ENCODE measurements at places on chromosomes 7 and 10.

GRCh38 chr10:91887272-91888076 is 21.8 kb downstream of the FGFBP3 start:
- DNase-seq = no peak

GRCh38 chr7:154907651-154908620 is 95.0 kb downstream of the PAXIP1 start:
- no peak for DNase-seq

DNA sequence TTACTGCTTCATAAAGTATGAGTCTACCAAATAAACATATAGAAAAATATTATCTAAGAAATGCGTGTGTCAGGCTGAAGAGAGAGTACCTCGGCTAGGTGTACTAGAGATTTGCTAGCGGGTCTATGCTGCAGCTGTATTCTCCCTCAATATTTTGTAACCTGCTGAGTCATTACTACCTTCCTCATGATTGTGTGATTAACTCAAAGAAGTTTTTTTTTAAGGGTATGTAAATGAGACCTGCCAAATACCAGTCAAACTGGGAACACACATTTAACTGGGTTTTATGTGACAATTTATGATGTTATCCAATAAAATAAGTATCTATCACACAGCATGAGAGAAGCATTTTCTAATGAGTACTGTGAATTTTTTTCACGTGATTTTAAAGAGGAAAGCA is 180.4 kb downstream of the RNF133 start:
- no peak for DNase-seq

- no peak for DNase-seq
These were observed 20.8 kb downstream of the GHRHR start for GRCh38 chr7:30984359-30985107.

DNA sequence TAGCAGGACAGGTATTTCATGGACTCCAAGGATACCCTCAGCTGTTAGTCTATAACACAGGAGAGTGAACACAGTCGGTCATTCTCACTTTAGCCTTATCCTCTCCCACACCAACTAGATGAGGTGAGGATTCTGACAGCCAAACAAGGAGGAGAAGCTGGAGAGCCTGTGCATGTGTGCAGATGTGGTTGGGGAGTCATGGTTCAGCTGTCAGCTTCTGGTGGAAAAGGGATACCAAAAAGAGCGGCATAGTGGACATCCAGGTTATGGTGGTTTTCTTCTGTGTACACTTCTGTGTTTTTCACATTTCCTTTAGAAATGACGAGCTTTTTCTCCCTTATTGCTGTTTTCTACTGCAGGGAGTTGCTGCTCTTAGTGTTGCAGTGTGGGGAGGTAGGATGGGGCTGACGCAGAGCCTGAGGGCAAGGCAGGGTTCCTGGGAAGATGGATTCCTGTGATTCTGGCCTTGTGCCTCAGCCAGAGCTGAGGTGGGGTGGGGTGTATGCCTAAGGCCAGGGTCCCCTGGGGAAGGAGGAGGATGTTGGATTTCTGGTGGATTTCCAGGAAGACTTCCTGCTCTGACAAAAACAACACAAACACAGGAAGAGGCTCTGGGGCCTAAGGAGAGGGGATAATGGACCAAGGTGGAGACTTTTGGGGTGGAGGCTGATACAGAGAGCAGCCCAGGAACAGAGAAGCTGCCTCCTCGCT is 26.6 kb downstream of the PLAU start:
- DNase-seq = no peak

GRCh38 chr7:148967032-148967372 is 61.3 kb downstream of the PDIA4 start:
- DNase-seq = no peak

- DNase-seq = peak; percentile 25
These were observed 120.7 kb downstream of the TRRAP start for GRCh38 chr7:98998821-98999725.

- no peak for DNase-seq
These were observed 266.4 kb downstream of the PTPRN2 start for GRCh38 chr7:158321056-158321700.

- DNase-seq = no peak
These were observed 48.8 kb downstream of the DNAJC1 start for GRCh38 chr10:21954690-21955089.

DNA sequence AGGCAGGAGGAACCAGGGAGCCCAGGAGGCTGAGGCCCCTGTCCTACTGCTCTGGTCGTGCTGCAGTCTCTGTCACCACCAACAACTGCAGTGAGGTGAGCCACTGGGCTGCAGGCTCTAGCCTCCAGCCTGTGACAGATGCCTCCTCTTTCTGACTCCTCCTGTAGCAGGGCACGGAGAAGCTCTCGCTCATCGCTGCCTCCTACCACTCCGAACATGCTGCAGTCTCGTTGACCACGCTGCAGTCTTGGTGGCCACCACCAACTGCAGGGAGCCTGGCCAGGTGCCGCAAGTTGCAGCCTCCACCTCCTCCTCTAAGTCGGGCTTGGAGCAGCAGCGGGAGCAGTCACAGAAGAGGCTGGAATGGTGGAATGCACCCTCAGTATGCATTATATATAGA is 22.1 kb upstream of the VOPP1 start:
- DNase-seq = no peak

DNA sequence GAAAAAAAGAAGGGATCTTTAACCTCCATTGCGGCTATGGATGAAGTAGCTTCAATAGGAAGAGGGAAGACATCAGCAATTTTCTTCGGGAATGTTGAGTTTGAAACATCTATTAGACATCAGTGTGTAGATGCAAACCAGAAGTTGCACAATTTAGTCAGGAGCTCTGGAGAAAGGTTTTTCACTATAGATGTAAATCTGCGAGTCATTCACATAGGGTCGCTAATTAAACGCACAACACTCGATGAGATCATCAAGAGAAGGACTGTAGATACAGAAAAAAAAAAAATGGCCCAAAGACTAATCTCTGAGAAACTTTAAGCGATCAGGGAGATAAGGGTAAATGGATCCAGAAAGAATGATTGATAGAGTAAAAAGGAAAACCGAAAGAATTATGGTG is 61.7 kb upstream of the TES start:
- no peak for DNase-seq

DNA sequence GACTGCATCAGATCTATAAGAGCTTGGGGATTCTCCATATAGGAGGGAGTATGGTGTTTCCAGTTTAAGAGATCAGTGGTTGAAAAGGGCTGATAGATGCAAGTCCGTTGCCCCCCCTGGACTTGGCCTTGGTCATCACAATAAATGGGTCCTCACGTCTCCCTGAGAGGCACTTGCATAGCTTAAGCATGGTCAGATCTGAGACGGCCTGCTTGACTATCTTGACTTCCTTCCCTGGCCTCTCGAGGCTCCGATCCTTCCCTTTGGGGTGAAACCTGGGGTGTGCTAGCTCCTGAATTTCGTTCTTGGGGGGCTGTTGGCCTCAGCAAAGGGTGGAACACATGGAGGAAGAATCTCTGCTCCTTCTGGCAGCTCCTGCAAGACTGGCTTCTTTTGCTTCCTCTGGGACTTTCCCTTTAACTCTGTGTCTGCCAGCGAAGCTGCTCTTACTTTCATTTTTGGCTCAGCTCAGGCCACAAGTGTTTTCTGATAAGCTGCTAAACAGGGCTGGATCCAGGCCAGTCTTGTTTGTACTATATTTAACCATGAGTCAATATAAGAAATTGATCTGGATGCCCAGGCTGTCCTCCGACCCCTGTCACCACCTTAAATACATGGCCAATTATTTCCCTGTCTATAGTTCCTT is 11.2 kb upstream of the ZNF485 start:
- no peak for DNase-seq

GRCh38 chr7:154546946-154547587 is 455.9 kb downstream of the PAXIP1 start:
- no peak for DNase-seq

GRCh38 chr7:90749262-90749661 is 153.1 kb downstream of the CDK14 start:
- no peak for DNase-seq

- no peak for DNase-seq
These were observed 18.3 kb upstream of the ZNF12 start for GRCh38 chr7:6725003-6725402.

DNA sequence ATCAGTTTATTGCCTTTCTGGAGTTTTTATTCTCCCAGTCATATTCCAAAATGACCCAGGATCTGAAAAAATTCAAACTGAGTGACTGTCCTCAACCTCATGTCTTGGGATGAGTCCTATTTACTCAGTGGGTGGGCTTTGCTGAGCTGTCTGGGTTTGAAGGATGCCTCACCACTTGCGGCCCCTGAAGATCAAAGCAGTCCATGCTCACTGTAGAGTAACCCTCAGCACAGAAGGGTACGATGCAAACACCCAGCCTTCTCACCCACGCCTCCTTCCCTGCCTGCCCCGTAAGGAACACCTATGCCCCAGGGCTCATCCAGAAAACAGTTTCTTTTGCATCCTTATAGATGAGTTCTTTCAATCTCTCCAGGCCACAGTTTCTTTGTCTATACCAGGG is 42.2 kb upstream of the GRB10 start:
- DNase-seq = no peak

- no peak for DNase-seq
These were observed 98.1 kb downstream of the GSAP start for GRCh38 chr7:77318019-77318418.

GRCh38 chr10:97898429-97898828 is 48.8 kb downstream of the GOLGA7B start:
- no peak for DNase-seq

GRCh38 chr10:14332903-14333302 is 2.2 kb upstream of the FRMD4A start:
- no peak for DNase-seq

- no peak for DNase-seq
These were observed 87.1 kb downstream of the ITGB8 start for GRCh38 chr7:20417675-20418382.

GRCh38 chr10:95284807-95285206 is 6.0 kb downstream of the PDLIM1 start:
- DNase-seq = no peak

DNA sequence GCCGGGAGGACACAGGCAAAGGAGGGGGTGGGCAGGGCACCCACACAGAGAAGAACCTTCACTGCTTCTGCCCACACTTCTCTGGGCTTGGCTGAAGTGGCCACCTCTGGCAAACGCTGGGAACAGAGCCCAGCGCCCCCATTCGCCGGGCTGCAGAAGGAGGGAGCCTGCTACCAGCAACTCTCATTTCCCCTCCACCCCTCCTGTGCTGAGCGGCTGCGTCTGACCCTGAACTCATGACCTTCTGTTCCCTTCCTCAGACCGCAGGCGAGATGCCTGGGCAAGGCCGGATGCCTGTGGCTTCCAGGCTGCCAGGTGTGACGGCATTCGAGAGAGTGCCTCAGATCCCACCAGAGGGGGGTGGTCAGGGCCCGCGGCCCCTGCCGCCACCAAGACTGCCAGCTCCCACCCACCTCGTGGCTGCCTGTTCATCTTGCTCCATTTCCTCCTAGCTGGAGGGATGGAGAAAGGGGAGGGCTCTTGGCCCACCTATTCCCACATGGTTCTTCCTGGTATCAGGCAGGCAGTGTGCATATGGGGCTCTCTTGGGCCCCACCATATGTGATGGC is 19.8 kb downstream of the DNAJB12 start:
- peak; percentile 81 for DNase-seq

GRCh38 chr10:17056781-17057428 is 72.7 kb downstream of the CUBN start:
- no peak for DNase-seq

GRCh38 chr10:59865101-59865500 is 41.3 kb downstream of the CCDC6 start:
- DNase-seq = no peak
